Gastrocnemius medialis (tissue), 4 donors: ENCODE measurements at places on chromosomes 6 and 20. TPM values are rescaled to one million over a fixed set of nuclear protein-coding genes. Genes with fewer than 3 reads are reported as not detected.

DNA sequence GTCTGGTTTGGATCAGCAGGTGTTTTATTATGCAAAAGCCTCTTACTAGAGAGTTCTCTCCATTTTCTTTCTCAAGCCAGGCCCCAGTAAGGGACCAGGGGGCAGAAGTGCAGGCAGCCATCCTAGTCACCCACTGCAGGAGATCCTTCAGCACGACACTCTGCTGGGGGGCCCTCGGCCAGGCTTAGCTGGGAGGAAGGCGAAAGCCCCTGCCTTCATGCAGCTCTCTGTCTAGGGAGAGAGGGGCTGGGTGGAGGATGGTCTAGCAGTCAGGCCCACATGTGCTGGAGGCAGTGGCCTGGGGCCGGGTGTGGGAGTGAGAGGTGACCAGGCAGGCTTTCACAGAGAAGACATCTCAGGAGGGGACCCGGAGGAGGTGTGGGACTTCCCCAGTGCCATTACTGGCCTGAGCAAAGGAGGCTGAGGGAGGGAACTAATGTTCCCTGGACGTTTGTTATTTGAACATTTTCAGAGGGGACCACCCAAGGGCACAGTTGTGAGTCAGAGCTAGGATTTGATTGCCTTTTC lies 33.5 kb upstream of the VSTM2L start:
- no peaks in the 10 kb centered on the region for H3K36me3 ChIP-seq
- H3K4me1 ChIP-seq = no peaks in the 10 kb centered on the region
- H3K27ac ChIP-seq = no peak overlapping the region
- no peak overlapping the region for H3K4me3 ChIP-seq

GRCh38 chr20:50338479-50339391 lies 148.1 kb downstream of the CEBPB start:
- no peaks in the 10 kb centered on the region for H3K27me3 ChIP-seq
- H3K27ac ChIP-seq = peak overlapping the region; percentile 26
- no peak overlapping the region for H3K4me3 ChIP-seq
- H3K4me1 ChIP-seq = peaks cover 3% of the 10 kb centered on the region

GRCh38 chr6:56567501-56567900 lies 75.2 kb downstream of the DST start:
- no peak overlapping the region for H3K4me3 ChIP-seq
- no peaks in the 10 kb centered on the region for H3K36me3 ChIP-seq
- H3K4me1 ChIP-seq = no peaks in the 10 kb centered on the region
- H3K27me3 ChIP-seq = no peaks in the 10 kb centered on the region
- no peak overlapping the region for H3K27ac ChIP-seq
- DNase-seq = no peak

The FGD2 gene
- total RNA-seq = 6.2 TPM

DNA sequence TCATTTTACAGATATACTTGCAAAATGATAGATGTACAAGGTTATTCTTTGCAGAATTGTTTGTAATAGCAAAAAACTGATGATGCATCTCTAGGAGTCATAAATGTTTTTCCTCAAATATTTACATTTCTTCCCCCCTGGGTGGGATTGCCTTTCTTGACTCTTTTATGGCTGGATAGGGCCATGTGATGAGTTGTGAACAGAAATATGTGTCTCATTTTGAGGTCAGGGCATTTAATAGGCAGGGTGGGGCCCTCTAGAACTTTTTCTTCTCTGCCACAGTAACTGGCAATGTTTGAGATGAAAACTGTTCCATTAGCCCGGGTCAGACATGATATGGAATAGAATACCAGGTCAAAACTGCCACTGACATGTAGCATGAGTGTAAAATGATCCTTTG lies 159.5 kb upstream of the SYNCRIP start:
- no peaks in the 10 kb centered on the region for H3K36me3 ChIP-seq
- no peak for DNase-seq
- H3K27ac ChIP-seq = no peak overlapping the region
- H3K4me1 ChIP-seq = no peaks in the 10 kb centered on the region

GRCh38 chr6:8175046-8175777 lies 72.9 kb upstream of the EEF1E1 start:
- H3K27ac ChIP-seq = no peak overlapping the region
- no peaks in the 10 kb centered on the region for H3K36me3 ChIP-seq
- H3K4me1 ChIP-seq = no peaks in the 10 kb centered on the region
- DNase-seq = no peak
